NCI-H446 (cell line): ENCODE measurements at places on chromosomes 5 and 9.

DNA sequence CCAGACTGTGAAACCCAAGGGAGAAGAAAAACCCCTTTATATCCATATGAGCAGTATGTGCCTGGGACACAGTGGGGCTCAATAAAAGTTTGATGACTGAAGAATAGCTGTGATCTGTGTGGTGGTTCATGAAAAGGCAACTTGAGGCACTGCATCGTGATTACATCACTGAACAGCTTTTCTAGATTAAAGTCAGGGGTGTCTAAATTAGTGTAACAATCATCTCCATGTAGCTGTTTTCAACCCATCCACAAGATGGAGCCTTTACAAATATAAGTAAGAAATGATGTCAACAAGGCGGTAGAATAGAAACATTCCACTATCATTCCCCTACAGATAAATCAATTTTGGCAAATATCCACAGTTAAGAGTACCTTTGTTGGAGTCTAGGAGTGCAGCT lies 55.5 kb downstream of the PRRC1 start:
- DNase-seq = no peak

DNA sequence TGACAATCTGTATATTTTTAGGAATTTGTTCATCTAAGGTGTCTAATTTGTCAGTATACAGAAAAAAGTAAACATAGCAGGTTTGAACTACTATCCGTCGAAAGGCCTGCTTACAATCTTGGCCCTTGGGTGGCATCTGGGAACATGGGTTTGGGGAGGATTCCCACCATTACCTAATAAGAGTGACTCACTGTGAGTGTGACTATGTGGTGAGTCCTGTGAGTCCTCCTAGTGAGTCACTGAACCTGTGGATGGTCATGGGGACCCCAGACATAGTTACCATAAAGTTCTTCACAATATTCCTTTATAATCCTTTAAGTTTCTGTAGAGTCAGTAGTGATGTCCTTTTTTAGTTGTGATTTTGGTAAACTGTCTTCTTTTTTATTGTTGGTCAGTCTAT lies 37.0 kb downstream of the RNF130 start:
- no peak for DNase-seq

- no peak for DNase-seq
Observed at GRCh38 chr9:34929506-34930102, 28.5 kb upstream of the PHF24 start.

DNA sequence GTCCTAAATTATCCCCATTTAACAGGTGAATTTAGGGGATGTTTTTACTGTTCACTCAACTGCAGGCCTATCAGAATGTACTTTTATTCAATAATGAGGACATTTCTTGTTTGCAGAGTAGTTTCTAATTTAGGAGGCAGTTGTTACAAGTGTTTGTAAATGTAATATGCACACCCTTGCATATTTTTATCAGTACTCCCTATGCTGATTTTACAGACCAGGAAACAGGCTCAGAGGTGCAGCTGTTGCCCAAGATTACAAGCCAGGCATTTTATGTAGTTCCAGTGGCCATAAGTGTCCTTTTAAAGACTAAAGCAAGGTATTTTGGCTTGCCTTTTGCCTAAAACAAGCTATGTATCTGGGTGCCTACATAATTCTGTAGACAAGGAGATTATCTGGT lies 47.6 kb upstream of the BRINP1 start:
- no peak for DNase-seq

- peak; percentile 59 for DNase-seq
Observed at GRCh38 chr5:122078116-122079110, at the start of gene LOX. Gene LOX (minus strand): TSS chr5:122078259. CDS start chr5:122077985, 274 bp downstream.

DNA sequence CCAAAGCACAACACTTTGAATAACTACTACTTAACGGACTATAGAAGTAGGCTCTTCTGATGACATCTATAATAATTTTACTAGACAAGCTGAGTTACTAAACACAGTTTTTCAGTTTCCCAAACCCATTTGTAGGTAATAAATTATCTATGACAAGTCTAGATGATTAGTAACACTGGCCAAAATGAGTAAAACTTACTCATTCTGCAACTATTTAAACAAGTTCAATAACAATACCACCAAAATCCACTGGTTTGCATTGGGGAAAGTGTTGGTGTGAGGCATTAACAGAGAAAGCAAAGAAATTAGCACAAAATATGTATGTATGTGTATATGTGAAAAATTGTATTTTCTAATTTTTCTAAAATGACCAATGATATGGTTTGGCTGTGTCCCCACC lies 119.3 kb downstream of the NR2F1-AS1 start:
- no peak for DNase-seq

GRCh38 chr9:125881042-125881441 lies 133.9 kb downstream of the PBX3 start:
- no peak for DNase-seq

DNA sequence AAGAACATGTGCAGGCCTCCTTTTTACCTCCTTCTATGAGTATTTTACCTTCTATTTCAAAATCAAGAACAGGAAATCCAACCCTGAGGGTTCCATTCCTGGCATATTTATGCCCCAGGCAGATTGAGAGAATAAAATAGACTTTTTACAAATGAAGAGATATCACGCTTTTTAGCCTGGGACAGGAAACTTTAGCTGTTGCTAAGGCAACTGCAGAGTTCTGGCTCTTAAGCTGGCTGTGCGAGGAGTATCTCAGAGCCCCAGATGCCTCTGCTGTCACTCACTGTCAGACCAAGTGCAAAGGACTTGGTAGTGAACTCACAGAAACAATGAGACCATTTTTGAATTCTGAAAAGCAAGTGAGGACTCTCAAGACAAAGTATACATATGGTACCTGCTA lies 69.5 kb upstream of the HSPB3 start:
- DNase-seq = no peak

DNA sequence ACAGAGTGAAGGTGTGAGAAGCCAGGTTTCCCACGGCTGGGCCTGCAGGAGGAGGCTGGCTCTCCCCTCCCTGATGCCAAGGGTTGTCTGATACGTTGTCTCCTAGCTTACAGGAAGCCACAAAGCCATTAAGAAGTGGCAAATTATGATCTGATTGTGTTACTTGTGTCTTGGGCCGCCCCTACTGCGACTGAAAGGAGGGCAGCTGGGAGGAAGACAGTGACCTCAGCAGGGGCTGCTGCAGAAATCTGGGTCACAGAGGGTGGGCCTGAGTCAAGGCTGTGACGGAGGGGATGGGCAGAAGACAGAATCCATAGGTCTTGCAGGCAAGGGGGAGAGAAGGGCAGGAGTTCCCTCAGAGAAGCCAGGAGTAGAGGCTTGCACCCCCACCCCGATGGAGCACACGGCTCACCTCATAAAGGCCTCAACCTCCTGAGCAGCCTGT lies 145.0 kb downstream of the FSTL4 start:
- DNase-seq = no peak

GRCh38 chr9:114910541-114910940 lies 19.9 kb downstream of the TNFSF8 start:
- DNase-seq = peak; percentile 71

- no peak for DNase-seq
Observed at GRCh38 chr5:149071756-149072155, 8.9 kb upstream of the SH3TC2 start.

DNA sequence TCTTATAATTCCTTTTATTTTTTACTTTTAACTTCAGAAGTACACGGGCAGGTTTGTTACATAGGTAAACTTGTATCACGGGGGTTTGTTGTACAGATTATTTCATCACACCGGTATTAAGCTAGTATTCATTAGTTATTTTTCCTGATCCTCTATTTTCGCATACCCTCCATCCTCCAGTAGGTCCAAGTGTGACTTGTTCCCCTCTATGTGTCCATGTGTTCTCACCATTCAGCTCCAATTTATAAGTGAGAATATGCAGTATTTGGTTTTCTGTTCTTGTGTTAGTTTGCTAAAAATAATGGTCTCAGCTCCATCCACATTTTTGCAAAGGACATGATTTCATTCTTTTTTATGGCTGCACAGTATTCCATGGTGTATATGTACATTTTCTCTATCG lies 43.1 kb upstream of the IFNE start:
- DNase-seq = no peak

- no peak for DNase-seq
Observed at GRCh38 chr9:96064826-96065481, 189.5 kb downstream of the ERCC6L2 start.

- no peak for DNase-seq
Observed at GRCh38 chr5:122751293-122751782, 23.5 kb upstream of the SNX2 start.

DNA sequence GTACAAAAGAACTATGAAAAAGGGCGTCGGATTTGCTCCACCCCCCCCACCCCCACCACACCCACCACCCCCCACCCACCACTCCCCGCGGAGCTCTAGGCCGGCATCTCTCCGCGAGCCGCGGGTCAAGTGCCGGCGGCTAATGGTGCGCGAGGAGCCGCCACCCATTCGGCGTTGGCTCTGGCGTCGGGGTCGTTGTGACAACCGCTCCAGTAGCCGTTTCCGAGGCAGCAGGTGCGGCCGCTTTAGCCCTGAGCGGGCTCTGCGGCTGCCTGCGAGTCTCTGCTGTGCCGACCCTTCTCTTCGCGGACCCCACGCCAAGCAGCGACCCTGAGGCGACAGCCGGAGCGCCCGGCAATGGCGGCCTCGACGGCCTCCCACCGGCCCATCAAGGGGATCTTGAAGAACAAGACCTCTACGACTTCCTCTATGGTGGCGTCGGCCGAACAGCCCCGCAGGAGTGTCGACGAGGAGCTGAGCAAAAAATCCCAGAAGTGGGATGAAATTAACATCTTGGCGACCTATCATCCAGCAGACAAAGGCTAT lies at the start of gene PPP1R2B:
TSS of gene PPP1R2B (plus strand) at position 90 of the 546 bp plus-strand sequence. CDS start at position 358, 268 bp downstream.
- DNase-seq = no peak

GRCh38 chr5:31638748-31639418 lies at the start of gene PDZD2:
Gene PDZD2 (plus strand): TSS chr5:31639131.
- peak; percentile 41 for DNase-seq

GRCh38 chr5:126866851-126867636 lies 90.1 kb downstream of the LMNB1 start:
- DNase-seq = peak; percentile 92

DNA sequence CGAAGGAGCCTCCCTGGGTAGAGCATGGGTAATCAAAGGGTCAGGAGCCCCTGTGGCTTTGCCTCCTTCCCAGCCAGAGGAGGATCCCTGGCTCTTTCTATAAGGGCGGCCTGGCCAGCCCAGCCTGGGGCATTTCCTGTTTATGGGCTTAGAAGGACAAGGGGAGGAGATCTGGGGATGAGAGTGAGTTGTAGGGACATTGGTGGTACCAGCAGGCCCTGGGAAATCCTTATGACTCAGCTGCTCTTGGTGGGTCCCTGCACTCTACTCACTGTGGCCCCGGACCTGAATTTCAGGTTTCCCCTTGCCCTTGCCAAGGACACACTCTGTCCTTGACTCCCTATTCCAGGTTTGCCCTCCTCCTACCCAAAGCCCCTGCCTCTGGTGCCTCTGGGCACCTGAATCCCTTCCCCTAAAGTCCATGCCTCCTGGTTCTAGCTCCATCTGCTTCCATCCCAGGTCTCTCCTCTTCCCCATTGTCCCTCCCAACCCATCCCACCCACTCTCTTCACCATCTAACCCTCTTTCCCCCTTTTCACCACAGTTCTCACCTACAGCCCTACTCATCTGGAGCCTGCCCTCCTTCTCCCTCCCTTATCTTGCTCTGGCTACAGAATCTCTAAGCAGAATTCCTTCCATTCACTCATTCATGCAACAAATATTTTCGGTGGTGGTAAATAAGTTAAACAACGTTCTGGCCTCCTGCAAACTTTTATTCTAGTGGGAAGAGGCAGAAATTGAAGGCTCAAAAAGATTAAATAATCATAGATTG lies 34.9 kb downstream of the PCDH1 start:
- no peak for DNase-seq

DNA sequence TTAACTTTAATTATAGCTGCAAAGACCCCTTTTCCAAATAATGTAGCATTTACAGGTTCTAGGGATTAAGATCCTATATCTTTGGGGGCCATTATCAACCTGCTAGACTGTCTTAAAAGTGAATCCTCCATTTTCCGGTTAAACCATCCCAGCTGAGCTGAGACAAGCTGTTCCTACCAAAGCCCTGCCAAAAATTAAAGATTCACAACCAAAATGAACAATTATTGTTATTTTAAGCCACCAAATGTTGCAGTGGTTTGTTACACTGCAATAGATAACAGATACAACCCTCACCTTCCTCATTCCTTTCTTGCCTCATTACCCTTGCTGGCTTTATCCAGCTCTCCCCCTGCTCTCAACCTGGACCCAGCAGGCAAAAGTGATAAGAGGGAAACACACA lies 343.4 kb downstream of the CDK5RAP2 start:
- DNase-seq = no peak

DNA sequence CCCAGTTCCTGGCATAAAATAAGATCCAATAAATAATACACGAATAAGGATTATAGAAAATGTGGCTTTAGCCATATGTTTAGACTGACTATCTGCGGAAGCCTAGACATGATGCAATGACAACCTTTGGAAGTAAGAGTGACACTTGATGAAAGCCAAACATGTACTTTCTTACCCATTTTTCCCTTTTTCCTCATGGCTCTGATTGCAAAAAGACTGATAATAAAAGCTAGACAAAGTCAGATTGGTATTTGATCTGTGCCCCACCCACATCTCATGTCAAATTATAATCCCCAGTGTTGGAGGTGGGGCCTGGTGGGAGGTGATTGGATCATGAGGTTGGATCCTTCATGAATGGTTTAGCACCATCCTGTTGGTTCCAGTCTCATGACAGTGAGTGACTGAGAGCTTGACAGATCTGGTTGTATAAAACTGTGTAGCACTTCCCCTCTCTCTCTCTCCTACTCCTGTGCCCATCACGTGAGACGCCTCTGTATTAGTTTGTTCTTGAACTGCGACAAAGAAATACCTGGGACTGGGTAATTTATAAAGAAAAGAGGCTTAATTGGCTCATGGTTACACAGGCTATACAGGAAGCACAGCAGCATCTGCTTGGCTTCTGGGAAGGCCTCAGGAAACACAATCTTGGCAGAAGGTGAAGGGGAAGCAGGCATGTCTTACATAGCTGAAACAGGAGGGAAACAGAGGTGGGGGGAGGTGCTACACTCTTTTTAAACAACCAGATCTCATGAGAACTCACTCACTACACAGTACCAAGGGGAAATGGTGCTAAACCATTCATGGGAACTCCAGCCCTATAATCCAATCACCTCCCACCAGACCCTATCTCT lies 243.4 kb upstream of the PIK3R1 start:
- peak; percentile 12 for DNase-seq

- DNase-seq = peak; percentile 23
Observed at GRCh38 chr5:61332851-61333320, 828 bp downstream of the ZSWIM6 start.

DNA sequence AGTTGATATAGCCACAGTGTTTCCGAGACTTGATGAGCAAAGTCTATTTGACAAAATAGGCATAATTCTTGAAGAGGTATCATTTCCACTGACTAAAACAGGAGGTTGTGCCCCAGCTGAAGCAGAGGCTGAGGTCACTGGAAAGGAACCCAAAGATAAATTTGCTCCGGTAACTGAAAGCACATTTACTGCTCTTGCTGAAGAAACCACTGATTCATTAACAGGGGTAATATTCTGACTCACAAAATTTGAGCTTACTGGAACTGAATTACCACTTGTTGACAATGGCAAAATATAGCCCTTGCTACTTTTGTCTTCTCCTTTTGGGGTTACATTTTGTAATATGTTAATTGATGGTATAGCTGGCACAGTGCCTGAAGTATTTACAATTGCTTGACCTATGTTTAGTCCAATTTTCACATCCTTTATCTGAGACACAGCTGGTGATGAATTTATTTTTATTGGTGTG lies 30.2 kb downstream of the MLANA start:
- DNase-seq = no peak
